ENCODE measurements at places on chromosomes 16 and 17.

DNA sequence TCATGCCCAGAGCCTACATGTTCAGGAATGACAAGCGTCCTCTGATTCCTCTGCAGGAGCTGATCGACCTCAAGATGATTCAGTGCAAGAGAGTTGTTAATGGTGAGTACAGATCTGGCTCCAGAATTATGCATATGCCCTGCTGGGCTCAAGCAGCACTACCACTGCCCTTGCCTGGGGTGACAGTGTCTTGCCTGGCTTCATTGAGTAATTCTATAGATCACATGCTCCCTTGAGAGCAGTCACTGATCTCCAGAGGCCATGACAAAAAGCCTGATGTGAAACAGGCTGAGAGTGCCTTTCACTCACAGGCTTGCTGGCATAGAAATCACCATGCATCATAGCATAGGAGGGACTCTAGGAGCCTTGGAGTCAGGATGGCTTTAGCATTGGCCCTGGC is 26.4 kb downstream of the DUS2 start:
- no peak for DNase-seq

DNA sequence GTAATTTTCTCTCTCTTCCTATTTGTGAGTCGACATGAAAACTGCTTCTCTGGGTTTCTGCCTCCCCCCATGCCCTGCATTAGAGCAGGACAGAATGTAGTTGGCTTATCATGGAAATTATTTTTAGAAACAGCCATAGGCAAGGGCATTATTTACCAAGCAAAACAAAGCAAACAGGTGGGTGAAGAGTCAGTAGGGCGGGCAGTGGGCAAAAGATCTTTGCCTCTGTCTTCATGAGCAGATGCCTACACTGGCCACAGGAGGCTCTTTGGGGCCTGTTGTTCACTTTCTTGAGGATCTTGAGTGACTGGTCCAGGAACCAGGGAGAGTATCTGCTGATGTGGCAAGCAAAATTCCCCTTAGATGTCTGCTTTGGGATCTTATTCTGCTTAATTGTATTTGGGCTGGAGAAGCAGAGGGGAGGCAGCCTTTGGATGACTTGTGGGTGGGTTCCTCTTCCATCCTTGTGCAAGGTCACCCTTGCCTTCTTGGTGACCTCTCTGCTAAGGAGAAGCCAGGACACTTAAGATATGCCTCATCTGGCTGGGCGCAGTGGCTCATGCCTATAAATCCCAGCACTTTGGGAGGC is 42.5 kb upstream of the CLEC19A start:
- no peak for DNase-seq

DNA sequence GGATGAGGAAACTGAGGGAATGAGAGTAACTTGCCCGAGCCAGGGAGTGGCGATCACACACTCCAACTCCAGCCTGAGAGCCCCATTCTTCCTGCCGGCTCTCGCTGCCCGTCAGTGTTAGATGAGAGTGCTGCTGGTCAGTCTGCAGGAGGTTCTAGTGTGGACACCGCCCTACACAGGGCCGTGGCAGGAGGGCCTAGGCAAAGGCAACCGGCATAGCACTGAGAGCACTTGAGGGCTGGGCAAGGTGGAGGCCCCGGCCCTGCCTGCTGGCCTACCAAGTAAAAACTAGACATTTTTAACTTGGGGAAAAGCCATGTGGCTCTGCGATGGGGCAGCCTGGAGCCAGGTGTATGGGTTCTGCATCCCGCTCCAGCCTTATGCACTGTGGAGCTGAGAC is 354.8 kb downstream of the SEC14L1 start:
- no peak for DNase-seq

DNA sequence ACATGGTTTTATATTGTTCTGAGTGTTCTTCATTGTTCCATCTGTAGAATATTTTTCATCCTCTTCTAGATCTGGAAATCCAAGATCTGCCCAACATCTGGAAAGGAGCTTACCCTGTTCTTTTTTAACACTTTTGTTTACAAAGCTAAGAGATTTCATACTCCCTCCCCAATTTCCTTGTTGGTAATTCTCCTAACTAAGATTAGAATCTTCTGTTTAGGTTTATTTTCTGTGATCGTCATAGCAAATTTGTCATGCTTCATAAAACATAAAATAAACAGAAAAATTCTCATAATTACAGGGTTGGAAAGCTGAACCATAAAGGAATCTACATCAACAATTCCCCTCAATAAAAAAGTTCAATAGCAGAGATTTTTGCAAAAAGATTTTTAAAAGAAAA is 580.3 kb upstream of the CA10 start:
- DNase-seq: no peak

- DNase-seq: no peak
Measured at GRCh38 chr16:89593841-89594240, 18.3 kb downstream of the CPNE7 start.

DNA sequence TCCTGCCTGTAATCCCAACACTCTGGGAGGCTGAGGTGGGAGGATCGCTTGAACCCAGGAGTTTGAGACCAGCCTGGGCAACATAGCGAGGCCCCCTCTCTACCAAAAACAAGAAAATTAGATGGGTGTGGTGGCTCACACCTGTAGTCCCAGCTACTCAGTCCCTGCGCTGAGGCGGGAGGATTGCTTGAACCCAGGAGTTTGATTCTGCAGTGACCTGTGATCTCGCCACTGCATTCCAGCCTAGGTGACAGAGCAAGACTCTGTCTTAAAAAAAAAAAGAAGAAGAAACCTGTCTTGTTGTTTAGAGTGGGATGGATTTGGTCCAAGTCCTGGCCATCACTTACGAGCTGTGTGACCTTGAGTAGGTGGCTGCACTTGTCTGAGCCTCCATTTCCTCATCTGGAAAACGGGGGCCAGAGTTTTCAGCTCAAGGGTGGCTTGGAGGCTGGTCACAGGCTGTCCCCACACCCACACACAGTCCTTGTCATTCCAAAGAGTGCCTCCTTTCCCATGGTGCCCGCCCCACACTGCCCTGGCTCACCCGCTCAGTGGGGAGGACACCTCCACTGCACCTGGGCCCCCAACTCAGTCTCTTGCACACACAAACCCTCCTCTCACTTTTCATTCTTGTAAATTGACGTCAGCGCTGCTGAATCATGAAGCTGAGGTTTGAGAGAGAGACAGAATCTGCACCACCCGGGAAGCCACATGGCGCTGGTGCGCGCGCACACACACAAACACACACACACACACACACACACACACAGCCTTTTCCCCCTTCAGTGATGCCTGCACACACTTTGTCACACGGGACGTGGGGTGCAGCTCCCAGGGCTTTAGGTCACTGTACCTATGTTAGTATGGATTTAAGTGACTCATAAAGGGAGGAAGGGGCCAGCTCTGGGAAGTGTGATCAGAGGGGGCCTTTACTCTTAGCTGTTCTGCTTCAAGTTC is 4.2 kb downstream of the SOCS1 start:
- DNase-seq: no peak

DNA sequence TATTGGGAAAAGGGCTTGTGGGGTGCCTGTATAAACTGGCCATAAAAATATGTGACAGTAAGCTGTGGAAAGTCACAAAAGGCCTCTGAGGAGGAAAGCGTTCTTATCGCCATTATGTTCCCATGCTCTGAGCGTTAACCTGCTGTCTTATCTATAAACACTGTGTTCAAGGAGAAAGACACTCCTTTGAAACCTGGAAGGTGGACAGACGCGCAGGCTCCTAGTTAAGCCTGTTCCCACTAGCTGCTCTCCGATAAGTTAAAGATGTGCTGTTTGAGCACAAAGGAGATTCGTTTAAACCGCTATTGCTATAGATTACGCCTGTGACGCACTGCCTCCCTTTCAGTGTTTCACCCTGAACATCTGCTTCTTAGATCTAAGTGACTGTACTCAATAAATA is 5.2 kb downstream of the ALOX12B start:
- DNase-seq: no peak
